Fibroblast of upper back skin (primary cell): ENCODE measurements at places on chromosomes 5 and 9.

DNA sequence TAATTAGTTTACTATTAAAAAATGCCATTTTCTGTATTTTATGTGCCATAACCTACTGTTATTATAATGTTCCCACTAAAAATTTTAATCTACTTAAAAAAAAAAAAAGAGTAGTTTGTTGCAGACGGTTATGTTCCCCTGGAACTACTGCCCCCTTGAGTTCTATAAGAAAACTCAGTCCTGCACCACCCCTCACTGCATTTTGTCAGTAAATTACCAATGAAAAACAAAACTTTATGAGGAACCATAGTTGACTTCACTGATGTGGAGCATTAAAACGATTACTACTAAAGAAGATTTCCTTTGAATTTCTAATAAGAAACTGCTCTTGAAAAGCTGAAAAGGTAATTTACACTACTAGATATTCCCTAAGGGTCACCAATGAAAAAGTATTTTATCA is 288.7 kb downstream of the FBXL17 start:
- peak; percentile 27 for DNase-seq

GRCh38 chr5:140250386-140250785 is 52.5 kb downstream of the PFDN1 start:
- DNase-seq, result no peak

DNA sequence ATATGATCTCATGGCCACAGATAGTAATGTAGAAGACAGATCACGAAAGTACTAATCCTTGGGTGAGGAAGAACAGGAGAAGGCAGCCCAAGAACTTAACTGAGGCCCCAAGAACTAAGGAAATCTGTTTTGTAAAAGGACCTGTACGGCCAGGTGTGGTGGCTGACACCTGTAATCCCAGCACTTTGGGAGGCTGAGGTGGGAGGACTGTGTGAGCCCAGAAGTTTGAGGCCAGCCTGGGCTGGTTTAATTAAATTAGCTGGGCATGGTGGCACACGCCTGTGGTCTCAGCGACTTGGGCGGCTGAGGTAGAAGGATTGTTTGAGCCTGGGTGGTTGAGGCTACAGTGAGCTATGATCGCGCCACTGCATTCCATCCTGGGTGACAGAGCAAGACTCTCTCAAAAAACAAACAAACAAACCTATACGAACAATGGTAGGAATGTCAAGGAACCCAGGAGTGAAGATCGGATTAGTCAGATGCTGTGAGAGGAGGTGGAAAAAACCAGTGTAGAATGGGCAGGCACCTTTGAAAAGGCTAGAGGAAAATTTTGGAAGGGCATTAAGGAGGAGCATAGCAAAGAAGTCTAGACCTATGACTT is 283.8 kb upstream of the DMRT1 start:
- DNase-seq, result no peak

DNA sequence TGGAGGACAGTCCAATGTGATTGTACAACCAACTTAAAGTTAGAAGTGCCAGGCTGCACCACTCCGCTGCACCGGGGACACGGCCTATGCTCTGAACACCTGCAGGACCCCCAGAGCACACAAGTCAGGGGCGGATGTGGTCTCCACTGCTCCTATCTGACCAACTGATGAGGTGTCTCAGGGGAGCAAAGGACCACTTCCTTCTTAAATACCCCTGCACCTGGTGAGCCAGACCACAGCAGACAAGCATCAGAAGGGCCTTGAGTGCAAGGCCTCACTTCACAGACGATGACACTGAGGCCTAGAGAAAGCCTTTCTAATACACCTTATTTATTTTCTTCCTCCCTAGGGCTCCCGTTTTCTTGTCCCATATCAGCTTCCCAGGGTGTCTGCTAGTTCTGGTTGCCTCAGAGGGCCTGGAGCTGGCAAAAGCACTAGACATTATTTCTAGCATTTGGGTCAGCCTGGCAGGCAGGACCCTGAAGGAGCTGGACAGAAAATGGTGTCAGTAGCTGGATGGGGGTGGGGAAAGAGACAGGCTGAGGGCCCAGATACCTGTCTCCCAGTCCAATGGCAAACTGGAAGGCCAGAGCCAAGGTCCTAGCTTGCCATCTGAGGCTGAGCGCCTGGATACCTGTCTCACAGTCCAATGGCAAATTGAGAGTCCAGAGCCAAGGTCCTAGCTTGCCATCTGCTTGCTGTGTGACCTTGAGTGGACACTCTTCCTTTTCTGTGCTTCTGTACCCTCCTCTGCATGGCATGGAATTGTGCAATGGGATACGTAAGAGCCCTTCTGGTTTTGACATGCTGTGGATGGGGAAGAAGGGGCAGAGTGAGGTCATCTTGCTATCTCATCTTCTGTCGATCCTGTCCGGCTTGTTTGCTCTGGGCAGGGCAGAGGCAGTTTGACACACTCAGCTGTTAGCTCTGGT is 9.0 kb downstream of the CCDC69 start:
- no peak for DNase-seq

GRCh38 chr5:79560771-79561524 is 47.0 kb upstream of the HOMER1 start:
- peak; percentile 74 for DNase-seq

DNA sequence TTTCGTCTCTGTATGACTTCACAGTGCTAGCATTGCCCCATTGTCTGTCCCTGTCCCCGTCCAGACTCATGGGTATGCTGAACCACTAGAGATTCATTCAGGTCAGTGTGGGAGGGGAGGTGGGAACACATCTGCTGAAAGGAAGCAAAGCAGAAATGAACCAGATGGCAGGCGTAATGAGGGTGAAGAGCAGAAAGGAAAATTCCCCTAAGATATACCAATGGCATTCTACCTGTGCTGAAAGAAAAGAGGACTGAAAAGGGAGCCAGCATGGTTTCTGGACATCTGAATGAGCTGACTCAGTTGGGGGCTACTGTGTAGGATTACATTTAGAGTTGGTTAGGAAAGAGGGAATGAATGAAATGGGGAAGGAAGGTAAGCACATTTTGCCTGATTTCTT is 678.7 kb downstream of the MAT2B start:
- no peak for DNase-seq

- DNase-seq, result no peak
Observed at GRCh38 chr5:6407558-6408259, 29.4 kb upstream of the MED10 start.

DNA sequence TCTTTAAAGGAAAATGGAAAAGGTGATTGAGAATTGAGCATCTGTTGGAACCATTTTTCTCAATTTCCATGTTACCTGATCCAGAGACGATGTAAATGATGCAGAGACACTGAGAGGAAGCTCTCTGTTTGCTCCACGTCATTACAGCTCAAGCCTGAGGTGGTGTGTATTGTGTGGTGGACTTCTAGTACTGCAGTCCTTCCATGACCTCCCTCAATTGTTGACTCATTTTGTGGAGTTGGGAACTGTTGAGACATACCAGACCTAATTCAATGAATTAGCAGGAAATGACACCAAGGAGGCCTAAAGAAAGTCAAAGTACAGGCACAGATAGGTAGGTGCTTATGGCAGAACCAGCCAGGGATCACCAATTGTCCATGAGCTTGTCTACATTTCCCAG is 15.6 kb upstream of the LVRN start:
- DNase-seq, result no peak

- no peak for DNase-seq
Observed at GRCh38 chr9:133770076-133770777, 32.1 kb upstream of the SARDH start.

GRCh38 chr9:13095056-13095455 is 184.4 kb downstream of the MPDZ start:
- no peak for DNase-seq

DNA sequence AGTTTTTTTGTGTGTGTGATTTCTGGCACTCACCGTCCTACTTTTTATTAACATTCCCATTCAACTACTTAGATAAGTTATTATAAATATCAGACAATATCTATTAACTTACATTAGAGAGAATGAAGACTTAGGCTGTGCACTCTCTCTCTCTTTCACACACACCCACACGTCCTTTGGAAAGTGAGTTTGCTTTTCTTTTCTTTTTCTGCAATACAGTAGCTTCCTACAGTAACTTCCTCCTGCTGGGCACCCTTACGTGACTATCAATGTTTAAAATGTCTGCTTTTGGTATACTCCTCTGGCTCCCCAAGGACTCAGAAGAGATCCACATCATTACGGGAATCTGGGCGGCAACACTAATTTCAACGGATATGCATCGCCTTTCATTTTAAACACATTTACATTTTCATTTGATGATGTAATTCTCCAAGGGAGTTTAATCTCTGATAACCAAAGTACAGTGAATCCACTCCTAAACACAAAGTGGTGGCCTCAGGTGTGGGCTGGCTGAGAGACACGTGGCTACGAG is 179.5 kb downstream of the MAPKAP1 start:
- DNase-seq, result no peak

- no peak for DNase-seq
Observed at GRCh38 chr5:135031813-135032694, 2.0 kb downstream of the PITX1 start.

GRCh38 chr9:37398464-37399025 is 24.0 kb upstream of the GRHPR start:
- no peak for DNase-seq

DNA sequence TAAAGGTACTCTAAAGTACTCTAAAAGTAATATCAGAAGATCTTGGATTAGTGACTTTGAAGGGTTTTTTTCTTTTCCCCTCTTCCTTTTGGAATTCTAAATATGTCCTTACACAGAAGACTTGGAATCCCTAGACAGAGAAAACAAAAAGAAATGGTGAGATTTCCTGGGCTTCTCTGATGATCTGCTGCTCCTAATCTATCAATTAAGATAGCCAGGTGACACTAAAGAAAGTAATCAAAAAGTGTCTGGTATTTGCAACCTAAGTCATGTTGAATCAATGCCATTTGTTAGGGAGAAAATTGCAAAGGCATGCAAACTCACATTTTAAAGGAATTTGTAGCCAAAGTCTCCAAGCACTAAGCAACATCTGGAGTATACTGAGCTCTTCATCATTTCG is 29.5 kb upstream of the MYO10 start:
- DNase-seq, result peak; percentile 37

DNA sequence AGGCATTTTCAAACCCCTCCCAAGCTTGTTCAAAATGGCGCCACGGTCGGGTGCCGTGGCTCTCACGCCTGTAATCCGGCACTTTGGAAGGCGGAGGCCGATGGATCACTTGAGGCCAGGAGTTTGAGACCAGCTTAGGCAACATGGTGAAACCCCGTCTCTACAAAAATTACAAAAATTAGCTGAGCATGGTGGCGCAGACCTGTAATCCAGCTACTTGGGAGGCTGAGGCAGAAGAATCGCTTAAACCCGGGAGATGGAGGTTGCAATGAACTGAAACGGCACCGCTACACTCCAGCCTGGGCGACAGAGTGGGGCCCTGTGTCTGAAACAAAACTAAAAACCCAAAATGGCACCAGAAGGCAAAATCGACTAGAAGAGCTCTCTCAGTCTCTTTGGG is 142.0 kb downstream of the MTX3 start:
- no peak for DNase-seq

- DNase-seq, result no peak
Observed at GRCh38 chr5:57805170-57805569, 322.6 kb upstream of the ACTBL2 start.

GRCh38 chr9:110575169-110575568 is 4.4 kb downstream of the SVEP1 start:
- DNase-seq, result no peak

DNA sequence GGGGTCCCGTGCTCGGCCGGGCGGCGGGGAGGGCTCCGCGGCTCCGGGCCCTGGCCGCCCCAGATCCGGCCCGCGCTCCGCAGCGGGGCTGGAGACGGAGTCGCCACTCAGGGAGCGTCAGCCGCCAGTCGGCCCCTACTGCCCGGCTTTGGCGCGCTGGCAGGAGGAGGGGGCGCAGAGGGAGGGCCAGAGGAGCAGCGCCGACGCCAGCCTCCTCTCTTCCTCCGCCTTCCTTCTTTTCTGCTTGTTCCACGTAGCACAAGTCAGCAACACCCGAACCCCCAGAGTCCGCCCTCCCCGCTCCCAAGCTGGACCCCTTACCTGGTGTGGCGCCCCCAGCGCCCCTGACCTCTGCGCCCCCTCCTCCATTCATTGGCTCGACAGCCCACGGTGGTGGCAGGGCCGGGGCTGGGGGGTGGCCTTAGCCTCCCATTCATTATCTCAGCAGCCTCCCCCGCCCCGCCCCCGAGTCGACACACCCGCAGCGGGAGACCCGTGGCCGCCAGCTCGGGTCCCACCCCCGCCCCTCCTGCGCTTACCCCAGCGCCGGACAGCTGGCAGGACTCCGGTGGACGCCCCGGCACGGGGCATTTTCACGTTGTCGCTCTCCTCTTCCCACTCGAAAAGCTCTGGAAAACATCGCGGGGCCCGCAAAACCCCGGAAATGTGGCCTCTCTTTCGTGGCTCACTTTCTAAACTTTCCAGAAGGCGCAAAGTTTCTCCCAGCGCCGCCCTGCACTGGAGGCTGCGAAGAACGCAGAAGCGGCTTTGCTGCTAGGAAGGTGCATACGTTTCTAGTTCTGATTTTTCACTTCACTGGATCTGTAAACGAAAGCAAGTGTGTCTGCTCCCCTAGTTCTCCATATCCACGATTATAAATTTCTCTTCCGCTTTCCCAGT is at the start of gene LPAR1:
TSS of gene LPAR1 (minus strand) at position 140 of the 900 bp plus-strand sequence. CDS start 66,353 bp downstream, outside the sequence.
- DNase-seq, result peak; percentile 66

GRCh38 chr5:167638816-167639215 is 652.6 kb upstream of the WWC1 start:
- DNase-seq, result no peak

DNA sequence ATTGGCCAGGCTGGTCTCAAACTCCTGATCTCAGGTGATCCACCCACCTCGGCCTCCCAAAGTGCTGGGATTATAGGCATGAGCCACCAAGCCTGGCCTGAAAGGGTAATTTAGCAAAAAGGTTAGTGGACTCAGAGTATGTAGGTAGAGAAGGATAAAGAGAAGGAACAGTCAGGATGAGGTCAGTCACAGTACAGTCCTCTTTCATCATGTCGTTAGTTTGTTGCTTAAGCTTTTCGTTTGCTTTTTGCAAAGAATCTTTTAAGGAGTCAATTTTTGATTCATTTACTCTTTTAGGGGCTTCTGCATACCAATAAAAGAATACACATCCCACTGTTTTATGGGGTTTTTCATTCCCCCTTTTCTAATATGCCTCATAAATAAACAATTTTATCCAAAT is 17.8 kb upstream of the GBGT1 start:
- no peak for DNase-seq

GRCh38 chr5:136906545-136906944 is 541.2 kb upstream of the TRPC7 start:
- no peak for DNase-seq

GRCh38 chr9:71333321-71333720 is 211.9 kb upstream of the TRPM3 start:
- no peak for DNase-seq

GRCh38 chr5:139708877-139709581 is 60.9 kb downstream of the CXXC5 start:
- DNase-seq, result peak; percentile 54

GRCh38 chr5:9622971-9623421 is 7.2 kb downstream of the TAS2R1 start:
- DNase-seq, result peak; percentile 93

DNA sequence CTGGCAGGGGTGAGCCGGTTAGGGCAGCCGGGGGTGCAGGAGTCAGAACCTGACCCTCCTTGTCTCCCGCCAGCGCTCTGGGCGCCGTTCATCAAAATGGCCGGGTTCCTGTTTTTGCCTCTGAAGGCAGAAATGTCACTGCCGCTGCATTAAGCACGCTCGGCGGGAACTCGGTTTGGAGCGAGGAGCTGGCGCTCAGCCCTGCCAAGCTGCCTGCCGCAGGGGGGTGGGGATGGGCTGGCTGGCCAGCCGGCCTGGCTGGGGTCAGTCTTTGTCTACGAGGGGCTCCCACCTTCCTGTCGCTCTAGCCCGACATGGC is 63.7 kb downstream of the CXXC5 start:
- DNase-seq, result no peak
